ENCODE measurements at places on chromosomes 3 and 15.

GRCh38 chr3:180657094-180657493 is 22.2 kb downstream of the CCDC39 start:
- DNase-seq, result no peak

DNA sequence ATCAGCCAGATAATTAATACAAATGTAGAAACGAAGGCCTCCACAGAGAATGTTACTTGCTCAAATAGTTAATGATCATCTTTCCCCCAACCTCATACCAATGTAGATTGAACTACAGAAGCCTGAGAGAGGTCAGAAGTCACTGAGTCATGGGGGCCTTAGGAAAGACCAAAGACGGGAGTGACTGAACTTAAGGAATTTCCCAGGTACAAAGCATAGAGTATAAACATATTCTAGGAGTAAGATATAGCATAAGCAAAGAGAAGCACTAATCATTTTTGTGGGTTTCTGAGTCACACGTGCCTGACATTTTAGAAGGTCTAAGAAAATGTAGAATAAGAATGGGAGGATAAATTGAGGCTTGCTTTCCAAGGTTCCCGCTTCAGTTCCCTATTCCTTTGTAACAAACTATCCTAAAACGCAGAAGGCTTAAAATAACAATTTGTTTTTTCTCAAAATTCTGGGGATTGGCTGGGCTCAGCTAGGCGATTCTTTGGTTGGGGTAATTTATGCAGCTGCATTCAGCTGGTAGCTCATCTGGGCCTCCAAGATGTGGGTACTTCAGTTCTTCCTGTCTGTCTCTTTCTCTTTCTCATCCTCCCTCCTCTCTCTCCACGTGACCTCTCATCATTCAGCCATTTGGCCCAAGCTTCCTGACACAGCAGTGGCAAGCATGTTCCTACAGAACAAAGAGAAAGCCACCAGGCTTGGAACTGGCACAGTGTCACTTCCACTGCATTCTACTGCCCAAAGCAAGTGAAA is 422.6 kb downstream of the FOXP1 start:
- DNase-seq, result peak; percentile 19

DNA sequence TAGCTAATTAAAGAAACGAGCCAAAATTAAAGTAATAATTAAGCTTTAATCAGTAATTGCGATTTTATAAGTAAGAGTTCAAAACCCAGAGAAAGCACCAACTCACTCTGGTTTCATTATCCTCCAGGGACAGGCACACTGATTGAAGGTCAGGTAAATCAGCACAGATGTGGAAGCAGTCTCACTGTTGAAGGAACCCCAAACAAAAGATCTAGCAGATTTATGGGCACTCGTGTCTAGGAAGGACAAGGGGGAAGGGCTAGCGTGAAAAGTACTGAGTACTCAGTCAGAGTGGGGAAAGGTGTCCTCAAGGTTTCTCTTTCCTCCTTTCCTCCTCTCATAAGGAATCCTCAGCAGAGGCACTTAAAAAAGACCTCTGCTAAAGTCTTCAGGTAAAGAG is 320.1 kb downstream of the PYDC2 start:
- DNase-seq, result no peak

DNA sequence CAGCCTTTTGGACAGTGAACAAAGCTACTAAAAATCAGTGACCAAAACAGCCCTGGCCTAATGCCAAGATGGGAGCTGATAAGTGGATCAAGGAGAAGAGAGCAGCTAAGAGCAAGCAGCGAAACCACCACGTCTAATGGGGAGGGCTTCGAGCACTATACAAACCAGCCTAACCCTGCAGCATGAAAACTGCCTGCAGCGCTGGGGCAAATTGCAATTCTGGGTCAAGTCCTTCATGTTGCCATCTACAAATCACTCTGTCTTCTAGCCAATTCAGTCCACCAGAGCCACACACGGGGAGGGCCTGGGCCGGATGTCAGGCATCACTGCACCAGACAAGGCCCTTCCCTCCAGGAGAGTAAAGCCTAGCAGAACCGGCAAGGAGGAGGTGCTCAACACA is 30.5 kb upstream of the SPATA12 start:
- no peak for DNase-seq

DNA sequence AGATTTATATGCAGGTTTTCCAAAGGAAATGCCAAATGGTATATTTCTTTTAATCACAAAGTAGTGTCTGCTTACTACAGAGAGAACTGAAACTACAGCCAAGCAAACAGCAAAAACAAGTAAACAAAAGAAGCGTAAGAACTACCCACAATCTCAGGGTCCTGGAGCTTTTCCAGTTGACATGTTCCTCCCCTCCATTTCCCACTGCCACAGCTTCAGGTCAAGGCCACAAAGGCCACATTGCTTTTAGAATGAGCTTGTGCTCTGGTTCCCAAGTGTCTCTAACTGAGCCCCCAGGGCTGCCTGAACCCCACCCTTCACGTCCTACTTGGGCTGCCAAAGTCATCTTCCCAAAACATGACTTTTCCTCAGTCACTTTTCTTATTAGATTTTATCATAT is 24.1 kb downstream of the CTDSPL start:
- no peak for DNase-seq

DNA sequence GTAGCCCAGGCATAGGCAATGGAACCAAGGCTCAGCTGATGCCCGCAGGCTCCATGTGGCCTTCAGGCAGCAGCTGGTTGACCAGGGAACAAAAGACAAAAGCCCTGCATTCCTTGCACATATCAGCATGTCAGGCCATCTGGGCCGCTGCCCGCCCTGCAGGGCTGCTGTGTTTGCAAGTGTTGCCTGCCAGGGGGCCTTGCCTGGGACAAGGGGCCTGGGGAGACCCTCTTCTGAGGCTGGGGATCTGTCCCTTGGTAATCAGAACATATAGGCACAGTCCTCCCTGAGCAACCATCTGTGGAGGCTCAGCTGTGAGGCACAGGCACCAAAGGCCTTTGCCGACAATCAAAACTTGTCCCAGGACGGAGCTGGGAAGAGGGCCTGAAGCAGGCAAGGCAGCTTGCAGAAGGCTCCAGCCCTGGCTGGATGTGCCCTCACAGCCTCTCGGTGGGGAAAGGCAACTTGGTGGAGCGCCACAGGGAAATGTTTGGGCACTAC is 138.2 kb downstream of the TPRA1 start:
- no peak for DNase-seq
